Stimulated activated CD4-positive, alpha-beta T cell treated with anti-CD3 and anti-CD28 coated beads, Interleukin-4, amount 100 ng/mL, for 4 hours (primary cell): ENCODE measurements at places on chromosomes 12 and 14.
A peak's percentile ranks its signal among the peaks of the same experiment; 100 is the strongest.

- peak; percentile 7 for DNase-seq
Measured at GRCh38 chr12:79689477-79690141, 1.2 kb downstream of the PAWR start.

GRCh38 chr12:85733984-85734383 lies 102.2 kb downstream of the RASSF9 start:
- DNase-seq, result no peak

DNA sequence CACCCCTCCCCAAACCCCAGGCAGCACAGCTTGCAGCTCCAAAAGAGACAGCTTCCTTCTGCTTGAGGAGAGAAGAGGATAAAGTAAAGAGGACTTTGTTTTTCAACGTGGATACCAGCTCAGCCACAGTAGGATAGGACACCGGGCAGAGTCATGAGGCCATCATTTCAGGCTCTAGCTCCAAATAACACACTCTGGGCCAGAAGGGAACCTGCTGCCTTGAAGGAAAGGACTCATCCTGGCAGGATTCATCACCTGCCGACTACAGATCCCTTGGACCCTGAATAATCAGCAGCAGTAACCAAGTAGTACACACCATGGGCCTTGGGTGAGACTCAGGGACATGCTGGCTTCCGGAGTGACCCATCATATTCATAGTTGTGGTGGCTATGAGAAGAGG lies 10.4 kb upstream of the CKAP4 start:
- DNase-seq, result no peak

DNA sequence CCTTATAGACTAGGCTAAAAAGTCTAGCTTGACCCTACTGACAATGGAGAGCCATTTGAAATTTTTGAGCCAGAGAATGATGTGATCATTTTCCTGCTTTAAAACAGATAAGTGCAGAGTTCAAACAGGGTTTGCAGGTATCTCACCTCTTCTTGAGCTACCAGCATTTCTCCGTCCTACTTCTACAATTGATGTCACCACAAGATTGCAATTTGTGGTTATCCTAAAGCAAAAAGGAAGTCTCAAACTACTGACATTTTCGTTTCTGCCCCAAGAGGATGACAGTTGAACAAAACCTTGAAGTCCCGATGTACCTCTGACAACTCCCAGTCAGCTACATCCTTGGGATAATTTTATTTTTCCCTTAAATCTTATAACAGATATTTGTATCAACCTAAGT lies 86.7 kb downstream of the PTGER2 start:
- no peak for DNase-seq

DNA sequence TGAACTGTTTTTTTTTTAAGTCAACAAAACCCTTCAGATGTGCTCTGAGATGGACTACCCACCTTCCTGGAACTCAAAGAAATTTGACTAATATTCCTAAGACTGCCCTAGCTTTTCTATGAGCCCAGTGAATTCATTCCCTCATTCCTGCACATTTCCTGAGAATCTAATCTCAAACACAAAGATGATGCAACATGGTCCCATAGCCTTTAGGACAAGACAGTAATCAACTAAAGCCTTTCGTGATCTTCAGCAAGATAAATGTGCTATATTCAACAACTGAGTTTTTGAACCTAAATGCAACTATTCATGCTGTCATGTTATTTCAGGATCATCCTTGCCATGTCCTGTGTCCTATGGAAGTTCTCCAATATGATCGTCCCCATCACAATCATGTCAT lies 5.0 kb downstream of the SETD3 start:
- no peak for DNase-seq

DNA sequence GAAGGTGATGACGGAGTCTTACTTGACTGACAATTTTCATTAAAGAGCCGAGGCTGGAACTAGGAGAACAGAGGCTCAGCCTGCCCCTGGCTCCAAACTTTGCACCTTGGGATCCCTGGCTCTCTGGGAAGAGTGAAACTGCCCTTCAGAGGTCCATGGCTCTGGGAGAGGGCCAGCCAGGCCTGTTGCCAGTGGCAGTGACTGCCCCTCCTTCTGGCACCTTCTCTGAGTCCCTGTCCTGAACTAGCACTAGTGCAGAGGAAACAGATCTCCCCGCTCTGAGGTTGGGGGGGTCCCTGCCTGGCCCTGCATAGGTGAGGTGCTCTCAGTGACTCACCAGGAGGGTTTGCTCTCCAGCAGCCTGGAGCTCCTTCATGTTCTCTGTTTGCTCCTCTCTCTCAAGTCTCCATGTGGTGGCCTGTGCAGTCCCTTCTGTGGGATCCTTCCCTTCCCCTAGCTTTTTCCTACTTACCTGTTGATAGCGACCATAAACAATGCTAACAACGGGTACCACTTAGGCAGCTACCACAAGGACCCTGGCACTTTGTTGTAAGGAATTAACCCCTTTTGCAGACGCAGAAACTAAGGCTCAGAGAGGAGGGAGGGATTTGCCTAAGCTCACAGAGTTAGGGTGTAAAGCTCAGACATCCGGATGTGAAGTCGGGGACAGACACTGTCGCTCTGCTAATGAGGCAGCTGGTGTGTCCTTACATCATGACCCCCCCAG lies 22.4 kb downstream of the FAM222A start:
- no peak for DNase-seq

GRCh38 chr12:95073698-95074520 lies 491 bp upstream of the NR2C1 start:
- DNase-seq, result no peak

GRCh38 chr12:121927813-121928212 lies 9.4 kb downstream of the CFAP251 start:
- DNase-seq, result no peak

DNA sequence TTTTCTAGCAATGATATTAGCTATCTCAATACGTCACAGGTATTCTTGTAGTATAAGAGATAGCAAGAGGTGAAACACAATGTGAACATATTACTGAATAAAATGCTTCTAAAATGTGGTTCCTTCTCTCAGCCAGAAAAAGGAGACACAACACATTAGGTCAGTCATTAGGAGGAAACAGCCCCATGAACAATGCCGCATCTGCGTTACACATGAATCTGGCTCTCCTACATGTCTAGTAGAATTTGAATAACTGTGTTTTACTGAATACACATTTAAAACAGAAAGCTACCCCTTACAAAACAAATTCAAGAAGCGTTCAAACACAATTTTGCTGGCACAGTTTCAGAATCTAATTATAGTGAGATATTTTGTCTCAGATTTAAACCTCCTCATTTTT lies 51.6 kb downstream of the EFCAB11 start:
- no peak for DNase-seq

DNA sequence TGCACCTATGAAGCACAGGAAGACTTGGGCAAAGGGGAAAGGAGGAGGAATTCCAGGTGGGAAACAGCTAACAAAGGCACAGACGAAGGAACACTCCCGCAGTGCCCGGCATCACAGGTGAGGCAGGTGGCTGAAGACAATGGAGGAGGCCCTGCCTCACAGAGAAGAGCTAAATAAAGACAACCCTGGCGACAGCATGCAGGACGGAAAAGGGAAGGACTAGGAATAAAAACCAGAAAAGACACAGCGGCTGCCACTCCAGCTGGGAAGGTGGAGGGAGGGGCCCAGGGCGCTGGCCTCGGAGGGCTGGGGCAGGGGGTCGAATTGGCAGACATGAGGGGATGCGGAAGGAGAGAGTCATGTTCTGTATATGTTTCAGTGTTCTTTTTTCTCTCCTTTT lies 43.0 kb upstream of the ANO2 start:
- DNase-seq, result no peak

DNA sequence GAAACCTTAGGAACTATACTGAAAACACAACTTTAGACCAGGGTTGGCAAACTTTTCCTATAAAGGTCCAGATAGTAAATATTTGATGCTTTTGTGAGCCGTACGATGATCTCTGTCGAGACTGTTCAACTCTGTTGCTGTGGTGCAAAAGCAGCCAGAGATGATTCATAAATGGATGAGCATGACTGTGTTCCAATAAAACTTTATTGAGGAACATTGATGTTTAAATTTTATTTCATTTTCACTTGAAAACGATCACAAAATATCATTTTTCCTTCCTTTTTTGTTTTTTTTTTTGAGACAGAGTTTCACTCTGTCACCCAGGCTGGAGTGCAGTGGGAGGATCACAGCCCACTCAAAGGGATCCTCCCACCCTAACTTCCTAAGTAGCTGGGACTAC lies 105.5 kb downstream of the PTPN11 start:
- no peak for DNase-seq

DNA sequence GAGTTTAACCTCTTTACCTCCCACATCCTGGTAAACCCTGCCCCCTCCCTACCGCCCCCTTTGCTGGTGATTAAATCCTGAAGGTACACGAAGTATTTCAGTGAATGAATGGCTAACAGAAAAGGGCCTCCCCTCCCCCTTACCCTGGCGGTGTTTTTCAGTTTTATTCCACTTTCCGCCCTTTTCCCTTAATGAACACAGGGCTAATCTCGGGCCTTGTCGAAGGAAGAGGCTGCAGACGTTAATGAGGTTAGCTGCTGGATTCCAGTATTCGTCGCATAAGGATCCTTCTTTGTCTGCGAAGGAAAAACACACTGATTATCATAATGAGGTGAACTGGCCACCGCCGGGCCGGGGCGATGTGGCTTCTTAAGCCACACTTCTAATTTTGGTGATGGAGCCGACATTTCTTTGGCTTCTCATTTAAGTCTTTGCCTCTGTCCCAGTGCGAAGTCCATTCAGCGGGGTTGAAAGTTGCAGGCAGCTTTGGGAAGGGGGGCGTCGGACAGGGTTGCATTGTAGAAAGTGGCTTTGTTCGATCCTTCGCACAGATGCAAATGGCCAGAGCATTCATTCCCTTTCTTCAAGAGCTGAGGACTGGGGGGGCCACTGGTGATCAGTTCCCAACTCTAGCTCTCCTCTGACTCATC lies 6.5 kb downstream of the MEG3 start:
- DNase-seq, result no peak
